ENCODE measurements at places on chromosomes 12 and 14.

DNA sequence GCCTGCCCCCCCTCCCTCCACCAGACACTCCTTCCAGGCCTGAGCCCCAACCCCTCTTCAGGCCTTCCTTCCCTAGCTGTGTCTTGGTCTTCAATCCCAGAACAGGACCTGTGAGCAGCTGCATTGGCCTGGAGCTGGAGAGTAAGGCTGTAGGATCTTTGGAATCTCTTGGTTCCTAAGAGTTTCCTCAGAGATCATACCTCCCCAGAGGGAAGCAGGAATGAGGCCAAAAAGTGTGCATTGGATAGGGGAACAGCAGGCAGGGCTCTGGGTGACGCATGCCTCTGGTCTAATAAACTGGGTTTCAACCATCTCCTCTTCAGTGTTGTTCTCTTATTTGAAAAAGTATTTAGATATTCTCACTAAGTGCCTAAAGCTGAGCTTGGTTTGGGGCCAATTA lies 1.8 kb upstream of the SMARCD1 start:
- no peak for DNase-seq

- DNase-seq: no peak
Measured at GRCh38 chr12:79844693-79845092, 90.2 kb downstream of the PPP1R12A start.

GRCh38 chr14:27049701-27050100 lies 451.9 kb upstream of the NOVA1 start:
- peak; percentile 67 for DNase-seq

- DNase-seq: peak; percentile 9
Measured at GRCh38 chr14:93042968-93043940, 72.5 kb downstream of the ITPK1 start.

- DNase-seq: no peak
Measured at GRCh38 chr12:58211211-58211610, 269.8 kb downstream of the ATP23 start.

- no peak for DNase-seq
Measured at GRCh38 chr12:124727264-124727800, 136.3 kb downstream of the SCARB1 start.

DNA sequence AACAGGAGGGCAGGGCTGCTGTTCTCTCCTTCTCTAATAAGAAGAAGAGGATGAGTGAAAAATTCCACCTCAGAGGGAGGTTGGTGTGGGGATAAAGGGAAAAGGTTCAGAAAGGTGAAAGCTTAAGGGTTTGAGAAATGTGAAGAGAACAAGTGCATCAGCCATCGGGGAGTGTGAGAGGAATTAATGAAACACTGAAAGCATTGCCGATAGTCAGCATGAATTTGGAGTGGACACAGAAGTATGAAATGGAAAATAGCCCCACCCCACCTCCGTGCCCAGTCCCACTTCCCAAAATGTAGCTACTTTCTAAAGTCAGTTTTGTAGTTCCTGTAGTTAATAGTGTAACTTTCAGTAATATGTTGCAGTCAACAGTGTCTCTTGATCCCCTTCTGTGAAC lies 33.4 kb downstream of the DIP2B start:
- no peak for DNase-seq

DNA sequence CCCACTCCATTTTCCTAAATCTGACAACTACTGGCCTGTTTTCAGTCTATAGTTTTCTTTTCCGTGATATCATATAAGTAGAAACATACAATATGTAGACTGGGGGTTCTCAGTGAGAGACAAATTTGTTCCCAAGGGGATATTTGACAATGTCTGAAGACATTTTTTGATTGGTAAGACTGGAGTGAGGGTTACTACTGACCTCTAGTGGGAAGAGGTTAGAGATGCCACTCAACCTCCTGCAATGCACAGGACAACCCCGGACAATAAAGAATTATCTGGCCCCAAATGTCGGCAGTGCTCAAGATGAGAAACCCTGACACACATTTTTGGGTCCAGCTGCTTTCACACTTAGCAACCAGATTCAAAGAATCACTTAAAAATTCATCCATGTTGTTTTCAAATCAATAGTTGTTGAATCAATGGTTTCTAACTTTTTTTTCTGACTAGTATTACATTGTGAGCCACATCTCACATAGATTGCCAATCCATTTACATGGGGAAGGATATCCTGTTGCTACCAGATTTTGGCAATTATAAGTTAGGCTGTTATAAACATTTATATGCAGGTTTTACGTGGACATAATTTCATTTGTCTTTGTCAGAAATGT lies 307.1 kb downstream of the RPL10L start:
- peak; percentile 56 for DNase-seq

DNA sequence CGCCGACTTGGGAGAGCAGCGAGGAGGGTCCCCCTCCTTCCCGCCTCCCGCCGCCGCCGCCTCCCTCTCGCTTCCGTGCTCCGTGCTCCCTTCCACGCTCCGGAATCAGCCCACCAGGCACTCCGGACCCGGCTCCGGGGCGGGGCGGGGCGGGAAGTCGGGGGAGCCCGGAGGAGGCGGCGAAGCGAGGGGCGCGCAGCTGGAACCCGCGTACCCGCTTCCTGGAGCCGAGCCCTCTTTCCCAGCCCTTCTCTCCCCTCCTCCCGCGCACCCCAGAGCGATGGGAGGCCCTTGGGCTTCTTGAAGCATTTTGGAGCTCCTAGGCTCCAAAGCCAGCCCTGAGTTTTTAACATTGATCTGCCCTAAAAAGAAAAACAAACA lies at the start of gene SYNDIG1L:
Gene SYNDIG1L, minus strand, starts transcription at position 9 of the 381 bp plus-strand sequence. CDS start 16,466 bp downstream, outside the sequence.
- DNase-seq: peak; percentile 27
